ENCODE measurements at places on chromosomes 2 and 18. TPM values are rescaled to one million over a fixed set of nuclear protein-coding genes. Genes with fewer than 3 reads are reported as not detected.

DNA sequence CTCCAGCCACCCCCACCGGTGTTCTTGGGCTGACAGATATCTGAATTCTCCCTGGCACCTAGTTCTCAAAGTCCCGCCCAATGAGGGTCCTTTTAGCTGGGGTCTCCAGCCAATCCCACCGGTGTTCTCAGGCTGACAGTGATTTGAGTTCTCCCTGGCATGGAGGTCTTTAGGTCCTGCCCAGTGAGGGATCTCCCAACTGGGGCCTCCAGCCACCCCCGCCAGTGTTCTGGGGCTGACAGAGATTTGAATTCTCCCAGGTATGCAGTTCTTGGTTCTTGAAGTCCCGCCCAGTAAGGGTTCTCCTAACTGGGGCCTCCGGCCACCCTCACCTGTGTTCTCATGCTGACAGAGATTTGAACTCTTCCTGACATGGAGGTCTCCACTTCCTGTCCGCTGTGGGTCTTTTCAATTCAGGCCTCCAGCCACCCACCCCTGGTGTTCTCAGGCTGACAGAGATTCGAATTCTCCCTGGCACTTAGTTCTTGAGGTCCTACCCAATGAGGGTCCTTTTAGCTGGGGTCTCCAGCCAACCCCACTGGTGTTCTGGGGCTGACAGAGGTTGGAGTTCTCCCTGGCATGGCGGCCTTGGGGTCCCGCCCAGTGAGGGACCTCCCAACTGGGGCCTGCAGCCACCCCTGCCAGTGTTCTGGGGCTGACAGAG is 154.6 kb downstream of the ANKRD36 start:
- DNase-seq = peak; percentile 11

DNA sequence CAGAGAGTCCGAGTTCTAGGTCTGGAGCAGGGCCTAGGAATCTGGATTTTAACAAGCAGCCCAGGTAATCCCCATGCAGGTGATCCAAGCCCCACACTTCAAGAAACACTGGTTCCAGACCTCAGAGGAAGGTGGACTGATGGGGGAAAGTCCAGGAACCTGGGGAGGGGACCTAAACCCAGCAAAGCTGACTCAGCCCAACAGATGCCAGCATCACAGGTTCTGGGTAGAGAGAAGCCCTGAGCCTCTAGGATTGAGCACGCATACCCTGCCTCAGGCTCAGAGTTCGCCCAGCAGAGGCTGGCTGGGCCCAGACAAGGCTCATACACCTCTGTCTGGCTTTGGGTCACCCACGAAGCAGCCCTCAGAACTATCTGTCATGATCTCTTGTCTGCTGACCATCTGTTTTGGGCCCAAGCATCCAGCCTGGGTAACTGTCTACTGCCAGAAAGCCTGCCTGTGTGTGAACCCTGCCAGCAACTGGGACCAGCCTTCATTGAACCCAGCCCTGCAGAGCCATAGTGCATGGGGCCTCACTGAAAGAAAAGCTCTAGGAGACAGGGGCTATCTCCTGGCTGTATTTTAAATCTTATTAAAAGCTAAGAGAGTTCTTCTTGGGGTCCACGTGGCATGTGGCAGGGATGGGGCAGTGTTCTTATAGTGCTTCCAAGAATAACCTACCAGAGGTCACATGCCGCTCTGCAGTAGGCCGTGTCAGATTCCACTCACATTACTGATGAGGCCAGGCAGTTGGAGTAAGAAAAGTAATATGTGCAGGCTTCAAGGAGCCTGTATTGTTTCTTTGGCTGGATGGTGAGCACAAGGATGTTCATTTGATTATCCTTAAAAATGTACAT is 7.4 kb downstream of the TMEM127 start:
- DNase-seq = peak; percentile 58

DNA sequence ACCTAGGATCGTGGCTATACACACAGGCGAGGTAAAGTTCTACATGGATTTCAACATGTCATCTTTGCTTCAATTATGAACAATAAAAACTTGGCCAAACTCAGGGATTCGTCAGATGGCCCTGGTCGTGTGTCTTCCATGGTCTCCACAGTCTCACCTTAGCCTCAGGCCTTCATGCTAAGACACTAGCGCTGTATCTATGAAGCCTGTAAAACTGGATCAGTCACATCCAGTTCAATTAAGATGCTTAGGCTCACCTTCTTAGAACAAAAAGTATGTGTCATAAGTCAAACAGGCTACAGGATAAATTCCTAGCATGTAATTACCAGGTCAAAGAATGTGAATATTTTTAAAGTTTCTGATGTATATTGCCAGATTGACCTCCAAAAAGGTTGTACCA is 113.7 kb upstream of the NRP2 start:
- DNase-seq = no peak

DNA sequence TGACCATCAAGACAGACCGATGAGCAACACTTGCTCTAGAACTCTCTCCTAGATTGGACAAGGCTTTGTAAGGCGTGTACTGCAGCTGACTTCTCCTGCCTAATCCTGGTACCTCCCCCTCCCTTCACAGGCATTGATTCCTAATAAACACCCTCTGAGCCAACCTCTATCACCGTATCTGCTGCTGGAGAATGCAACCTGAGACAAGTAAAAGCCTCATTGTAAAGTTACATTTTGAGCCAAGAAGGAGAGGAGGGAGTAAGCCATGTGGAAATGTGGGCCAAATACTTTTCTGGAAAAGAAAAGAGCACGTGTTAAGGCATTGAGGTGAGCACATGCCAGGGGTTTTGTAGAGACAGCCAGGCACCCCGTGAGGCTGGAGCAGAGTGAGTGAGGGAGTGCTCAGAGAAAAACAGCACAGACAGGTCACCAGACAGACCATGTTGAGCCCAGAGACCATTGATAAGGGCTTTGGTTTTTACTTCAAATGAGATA is 2.6 kb upstream of the WDFY1 start:
- no peak for DNase-seq

DNA sequence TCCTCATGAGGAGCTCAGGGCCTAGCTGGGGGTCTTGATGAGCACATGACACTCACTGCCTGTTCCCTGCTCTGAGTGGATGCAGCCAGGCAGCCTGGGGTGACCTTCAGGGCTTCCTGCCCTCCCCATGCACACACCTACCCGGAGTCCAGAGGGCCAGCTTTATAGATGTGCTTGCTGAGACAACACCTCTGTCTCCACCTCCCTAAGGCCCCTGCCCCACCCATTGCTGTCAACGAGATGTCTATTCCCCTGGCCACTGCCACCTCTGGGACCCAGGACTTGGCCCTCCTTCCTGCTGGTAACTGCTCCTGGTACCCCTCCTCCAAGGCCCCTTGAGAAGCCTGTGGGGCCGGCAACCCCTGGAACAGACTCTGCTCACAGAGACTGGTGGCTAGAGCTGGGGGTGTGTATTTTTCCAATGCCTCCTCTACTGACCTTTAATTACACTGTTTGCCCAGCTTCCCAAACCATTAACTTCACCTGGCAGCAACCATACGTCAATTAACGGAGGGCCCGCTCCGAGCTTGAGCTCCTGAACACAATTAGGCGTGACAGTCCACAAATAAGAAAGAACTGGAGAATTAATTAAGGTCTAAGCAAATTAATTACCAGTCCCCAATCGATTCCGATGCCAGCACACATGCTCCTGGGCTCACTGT is 66.3 kb downstream of the EMX1 start:
- no peak for DNase-seq

DNA sequence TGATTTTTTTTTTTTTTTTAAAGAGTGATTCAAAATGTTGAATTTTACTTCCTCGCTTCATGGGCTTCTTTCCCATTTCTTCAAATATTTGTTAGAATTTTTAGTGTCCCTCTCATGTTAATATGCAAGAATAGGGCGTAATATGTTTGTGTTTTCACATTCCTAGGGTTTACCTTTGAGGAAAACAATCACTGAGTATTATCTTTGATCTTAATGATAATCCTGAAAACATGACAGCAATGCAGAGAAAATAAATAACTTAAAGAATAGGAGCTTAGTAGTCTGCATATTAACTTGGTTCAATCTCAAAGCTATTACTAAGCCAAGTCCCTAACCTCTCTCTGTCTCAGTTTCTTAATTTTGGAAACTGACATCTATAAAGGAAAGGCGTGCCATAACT is 475.4 kb downstream of the NRXN1 start:
- no peak for DNase-seq

DNA sequence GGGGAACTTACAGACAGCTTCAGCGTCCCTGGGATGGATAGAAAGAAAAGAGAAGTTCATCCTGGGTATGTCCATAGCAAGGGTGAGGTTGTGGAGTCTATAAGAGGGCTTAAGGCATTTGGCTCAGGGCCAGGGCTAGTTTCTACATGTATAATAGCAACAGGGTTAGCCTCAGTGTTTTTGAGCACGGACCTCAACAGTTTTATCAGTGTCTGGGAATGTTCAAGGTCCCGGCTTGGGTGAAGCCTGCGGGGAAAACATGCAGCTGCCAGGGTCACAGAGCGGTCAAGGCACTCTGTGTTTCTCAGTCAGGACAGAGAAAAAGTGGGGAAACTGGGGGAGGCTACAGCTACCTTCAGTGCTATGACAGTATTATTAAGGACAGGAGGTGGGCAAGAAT is 427.7 kb upstream of the HS6ST1 start:
- DNase-seq = peak; percentile 36

- no peak for DNase-seq
These were observed 2115.3 kb upstream of the PIK3C3 start for GRCh38 chr18:39839782-39840181.

- DNase-seq = no peak
These were observed 48.2 kb downstream of the EML4 start for GRCh38 chr2:42217307-42217706.

The CCDC121 gene
- 6.6 TPM for polyA plus RNA-seq

The CDKL4 gene
- polyA plus RNA-seq = not detected

Data from muscle of leg (tissue), 16 donors.